T-helper 9 cell (primary cell): ENCODE measurements at places on chromosomes 5 and 9.

GRCh38 chr5:132677191-132677590 is 3.4 kb downstream of the IL4 start:
- DNase-seq, result no peak

DNA sequence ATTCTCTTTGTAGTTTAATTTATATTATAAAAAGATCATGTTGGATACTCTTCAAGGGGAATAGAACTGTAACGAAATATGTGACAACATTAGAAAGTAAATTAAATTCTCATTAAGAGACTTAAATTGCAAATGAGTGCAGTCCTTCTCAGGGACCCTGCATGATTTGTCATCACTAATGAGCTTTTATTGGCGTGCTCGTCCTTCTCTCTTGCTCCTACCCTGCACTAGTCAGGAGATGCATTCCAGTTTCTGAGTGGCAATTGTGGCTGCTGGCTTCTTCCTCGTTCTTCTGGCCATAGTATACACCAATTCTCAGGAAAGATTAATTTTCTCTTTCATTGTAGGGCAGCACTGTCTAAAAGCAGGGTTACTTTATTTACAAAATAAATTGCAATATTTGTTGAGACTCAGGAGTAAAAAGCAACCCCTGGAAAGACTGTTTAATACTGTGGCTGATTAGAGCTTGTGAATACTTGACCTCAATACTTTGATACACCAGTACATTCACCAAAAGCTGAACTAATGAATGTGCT is 376.3 kb upstream of the CHD1 start:
- no peak for DNase-seq

- DNase-seq, result no peak
Measured at GRCh38 chr9:112654282-112654681, 63.6 kb downstream of the INIP start.

GRCh38 chr5:168800701-168801100 is 221.5 kb upstream of the PANK3 start:
- DNase-seq, result no peak

DNA sequence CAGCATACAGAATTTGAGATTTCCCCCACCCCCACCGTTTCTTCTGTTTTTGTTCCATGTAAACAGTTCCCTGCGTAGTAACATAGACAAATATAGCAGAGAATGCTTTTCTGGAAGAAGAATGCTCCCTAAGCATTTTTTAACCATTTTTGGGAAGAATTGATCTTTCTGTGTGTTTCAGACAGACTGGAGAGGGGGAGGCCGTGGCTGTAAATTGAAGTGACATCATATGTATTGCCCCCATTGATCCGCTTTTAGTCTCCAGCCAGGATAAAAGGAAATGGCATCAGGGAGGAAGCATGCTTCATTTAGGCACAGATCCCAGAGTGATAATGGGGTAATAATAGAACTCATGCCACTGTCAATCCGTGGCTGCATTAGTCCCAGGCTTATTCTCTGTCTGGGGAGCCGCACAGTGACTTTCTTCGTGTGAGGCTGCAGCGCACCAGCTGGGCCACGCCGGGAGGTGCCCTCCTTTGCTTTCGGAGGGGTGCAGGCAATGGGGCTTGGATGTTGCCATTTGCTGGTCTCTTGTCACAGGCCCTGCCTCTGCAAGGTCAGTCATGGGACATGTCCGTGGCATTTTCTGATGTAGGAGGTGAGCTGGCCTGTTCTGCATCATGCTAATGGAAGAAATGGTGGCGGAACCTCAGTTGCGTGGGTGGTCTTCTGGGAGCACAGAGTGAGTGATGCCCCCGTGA is 261.5 kb downstream of the FANCC start:
- DNase-seq, result no peak

DNA sequence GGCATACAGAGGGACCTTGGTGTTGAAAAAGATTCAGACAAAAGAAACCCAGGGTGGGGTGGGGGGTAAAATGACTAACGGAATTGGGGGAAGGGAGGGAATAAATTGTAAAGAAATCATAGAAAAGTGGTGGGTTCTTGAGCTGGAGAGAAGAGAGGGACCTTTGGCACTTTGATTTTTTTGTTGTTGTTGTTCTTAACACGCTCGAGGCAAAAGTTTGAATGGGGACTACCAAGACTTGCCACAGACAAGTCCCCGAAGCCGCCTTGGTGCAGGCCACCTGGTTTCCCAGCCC is 616 bp downstream of the VCAN start:
- no peak for DNase-seq

DNA sequence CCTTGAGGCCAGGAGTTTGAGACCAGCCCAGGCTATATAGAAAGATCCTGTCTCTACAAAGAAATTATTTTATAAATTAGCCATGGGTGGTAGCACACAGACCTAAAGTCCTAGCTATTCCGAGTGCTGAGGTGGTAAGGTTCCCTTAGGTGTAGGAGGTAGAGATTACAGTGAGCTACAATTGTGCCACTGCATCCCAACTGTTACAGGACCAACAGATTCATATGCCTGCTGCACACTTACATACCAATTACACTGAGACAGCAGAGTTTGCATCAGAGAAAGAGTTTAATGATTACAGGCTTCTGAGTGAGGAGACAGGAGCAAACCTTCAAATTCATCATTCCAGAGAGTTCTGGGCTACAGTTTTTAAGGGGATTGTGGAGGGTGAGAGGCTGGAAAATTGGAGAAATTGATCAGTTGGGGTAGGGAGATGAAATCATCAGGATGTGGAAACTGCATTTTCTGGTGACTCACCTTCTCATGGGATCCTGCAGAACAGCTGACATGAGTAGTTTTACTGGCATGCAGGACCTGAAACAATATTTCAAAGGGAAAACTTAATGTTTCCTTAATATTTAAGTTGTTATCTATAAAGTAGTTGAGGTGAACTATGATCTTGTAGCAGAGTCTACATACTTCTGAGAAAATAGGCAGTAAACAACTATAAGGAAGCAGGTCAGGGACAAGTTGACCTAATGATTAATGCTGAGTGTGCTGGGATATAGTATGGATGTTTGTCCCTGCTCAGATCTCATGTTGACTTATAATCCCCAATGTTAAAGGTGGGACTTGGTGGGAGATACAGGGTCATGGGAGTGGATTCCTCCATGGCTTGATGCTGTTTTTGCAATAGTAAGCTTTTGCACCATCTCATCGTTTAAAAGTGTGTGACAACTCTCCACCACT is 54.7 kb downstream of the ANXA2R start:
- DNase-seq, result no peak

DNA sequence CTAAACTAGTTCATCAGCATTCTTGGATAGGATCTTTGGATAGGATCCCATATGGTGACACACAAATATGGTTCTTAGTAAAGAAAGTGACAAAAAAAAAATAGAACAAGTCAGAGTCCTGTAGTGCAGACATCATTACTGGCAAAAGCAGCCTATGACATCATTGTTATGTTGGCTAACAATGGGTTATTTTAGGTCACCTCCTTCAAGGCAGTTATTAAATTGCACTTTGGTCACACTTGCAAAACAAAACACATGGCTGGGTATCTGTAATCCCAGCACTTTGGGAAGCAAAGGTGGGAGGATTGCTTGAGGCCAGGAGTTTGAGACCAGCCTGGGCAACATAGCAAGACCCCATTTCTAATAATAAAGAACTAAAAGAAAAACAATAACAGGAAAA is 185.9 kb downstream of the KIAA0825 start:
- DNase-seq, result no peak

GRCh38 chr9:95634114-95634513 is 117.3 kb upstream of the PTCH1 start:
- no peak for DNase-seq

DNA sequence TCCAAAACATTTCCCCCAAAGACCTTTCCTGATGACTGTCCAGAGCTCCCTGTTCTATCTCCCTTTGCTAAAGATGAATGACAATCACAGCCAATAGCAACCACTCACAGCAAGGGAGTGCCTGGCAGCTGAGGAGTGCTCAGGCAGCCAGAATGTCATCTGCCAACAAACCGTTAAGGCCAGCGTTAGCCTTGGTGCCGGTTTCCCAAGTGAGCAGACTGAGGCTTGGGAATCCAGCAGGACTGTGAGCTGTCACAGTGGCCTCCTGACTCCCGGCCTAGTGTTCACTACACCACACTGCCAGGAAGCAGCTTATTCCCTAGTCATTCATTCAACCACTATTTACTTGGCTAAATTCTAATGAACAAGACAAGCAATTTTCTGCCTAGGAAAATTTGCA is 24.7 kb downstream of the STK10 start:
- no peak for DNase-seq

DNA sequence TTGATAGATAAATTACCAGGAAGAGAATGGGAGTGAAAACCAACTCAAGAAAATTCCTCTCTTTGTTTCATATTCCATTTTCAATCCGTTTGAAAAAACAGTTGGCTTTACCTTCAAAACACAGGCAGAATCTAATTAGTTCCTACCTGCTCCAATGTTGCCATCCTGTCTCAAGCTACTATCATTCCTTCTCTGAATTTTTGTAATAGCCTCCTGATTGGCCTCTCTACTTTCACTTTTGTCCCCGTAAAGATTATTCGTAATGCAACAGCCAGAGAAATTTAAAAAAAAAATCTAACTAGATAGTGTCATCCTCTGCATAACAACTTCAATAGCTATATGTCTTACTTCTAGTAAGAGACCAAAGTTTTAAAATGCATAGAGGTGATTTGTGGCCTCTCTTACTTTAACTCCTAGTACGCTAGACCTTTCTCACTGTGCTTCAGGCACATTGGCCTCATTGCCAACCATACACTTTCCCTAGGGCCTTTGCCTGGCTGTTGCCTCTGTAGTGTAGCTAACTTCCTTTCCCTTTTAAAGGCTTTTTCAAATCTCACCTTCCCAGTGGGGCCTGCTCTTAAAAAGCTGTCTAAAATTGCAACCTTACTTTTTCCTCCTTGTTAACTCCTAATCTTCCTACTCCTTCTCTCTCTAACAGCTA is 311.3 kb upstream of the GRIN3A start:
- no peak for DNase-seq
